ENCODE measurements at places on chromosomes 5 and 9. TPM values are rescaled to one million over a fixed set of nuclear protein-coding genes. Genes with fewer than 3 reads are reported as not detected.

The PRDM9 gene
- total RNA-seq = not detected

The PHF24 gene
- total RNA-seq = 0.29 TPM

DNA sequence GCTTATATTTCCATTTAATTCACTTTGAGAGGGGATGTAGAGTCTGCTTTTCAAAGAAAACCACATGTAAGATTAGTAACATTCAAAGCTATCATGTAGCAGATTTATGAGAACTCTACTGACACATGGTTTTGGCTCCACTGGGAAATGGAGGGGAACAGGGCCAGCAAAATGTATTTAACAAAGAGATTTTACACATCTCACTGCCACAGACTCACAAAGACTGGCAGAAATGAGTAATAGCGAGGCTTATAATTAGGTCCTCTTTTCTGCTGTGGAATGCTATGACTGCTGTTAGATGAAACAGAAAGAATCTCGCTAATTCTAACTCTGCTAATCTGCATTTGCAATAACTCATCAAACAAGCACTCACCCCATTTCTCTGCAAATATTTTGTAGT is 4.5 kb downstream of the DAP start:
- DNase-seq = no peak

DNA sequence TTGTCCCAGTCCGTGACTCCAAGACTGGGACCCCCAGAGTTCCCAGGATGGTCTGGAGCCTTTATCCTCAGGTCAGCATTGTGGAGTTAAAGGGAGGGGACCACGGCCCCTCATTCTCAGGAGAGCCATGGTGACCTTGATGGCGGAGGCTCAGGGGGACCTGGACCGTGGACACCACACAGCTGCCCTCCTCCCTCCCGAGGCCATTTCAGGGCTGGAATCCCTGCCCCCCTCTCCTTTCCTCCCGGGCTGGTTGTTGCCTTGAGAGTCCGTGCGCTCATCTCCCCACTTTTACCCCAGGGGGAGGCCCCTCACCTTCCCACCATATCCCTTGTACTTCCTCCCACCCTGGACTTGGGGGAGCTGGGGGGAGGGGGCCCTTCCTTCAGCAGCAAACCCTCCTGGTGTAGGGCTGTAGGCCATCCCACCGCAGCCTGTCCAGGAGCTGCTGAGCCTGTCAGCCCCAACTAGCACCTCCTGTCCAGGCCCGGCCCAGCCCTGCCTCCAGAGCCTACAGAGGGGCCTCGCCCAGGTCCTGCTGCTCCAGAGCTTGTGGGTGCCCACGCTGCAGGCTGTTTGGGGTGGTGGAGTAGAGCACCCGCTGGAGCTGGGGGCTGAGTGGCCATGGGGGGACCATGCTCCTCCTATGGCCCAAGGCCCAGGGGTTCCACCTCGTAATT is 14.3 kb upstream of the AJM1 start:
- no peak for DNase-seq

The SLC6A3 gene
- not detected for total RNA-seq

GRCh38 chr9:124098141-124098905 is 86.8 kb downstream of the LHX2 start:
- DNase-seq = no peak

DNA sequence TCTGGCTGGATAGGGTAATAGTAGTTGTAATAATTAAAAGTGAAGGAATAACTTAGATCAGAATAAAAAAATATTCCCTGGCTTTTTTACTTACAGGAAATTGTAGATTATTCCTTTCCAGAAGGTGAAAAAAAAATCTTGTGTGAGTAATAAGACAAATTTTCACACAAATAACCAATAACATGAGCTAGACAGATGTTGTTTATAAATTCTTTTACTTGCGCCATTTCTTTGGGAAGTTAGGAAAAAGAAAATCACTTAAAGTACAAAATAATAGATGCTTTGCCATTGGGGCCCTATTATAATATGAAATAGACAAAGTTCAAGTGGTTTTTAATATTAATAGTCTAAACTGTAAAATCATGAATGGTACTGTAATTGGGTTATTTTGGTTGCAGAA is 204.1 kb downstream of the ARRDC3 start:
- no peak for DNase-seq

Measured in progenitor cell of endocrine pancreas (in vitro differentiated cells).